Stimulated activated CD8-positive, alpha-beta memory T cell treated with anti-CD3 and anti-CD28 coated beads, Interleukin-4, amount 100 ng/mL, for 1 hour (primary cell): ENCODE measurements at places on chromosomes 3 and 15.

DNA sequence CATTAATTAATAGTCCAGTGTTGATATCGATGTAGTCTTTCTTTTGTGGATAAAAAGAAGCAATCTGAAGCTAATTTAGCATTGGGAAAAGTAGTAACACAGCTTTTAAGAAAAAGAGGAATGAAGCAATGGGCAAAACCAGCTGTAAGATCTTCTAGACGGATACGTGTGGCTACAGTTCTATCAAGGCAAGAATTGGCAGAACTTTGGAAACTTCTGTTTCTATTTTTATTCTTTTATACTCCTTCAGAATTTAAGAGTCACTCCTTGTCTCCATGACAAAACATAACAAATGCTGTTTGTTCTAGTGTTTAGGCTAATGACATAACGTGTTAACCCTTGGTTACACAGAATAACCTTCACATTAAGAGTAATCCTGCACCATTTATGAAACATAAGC is 289.2 kb downstream of the ROBO2 start:
- no peak for DNase-seq

DNA sequence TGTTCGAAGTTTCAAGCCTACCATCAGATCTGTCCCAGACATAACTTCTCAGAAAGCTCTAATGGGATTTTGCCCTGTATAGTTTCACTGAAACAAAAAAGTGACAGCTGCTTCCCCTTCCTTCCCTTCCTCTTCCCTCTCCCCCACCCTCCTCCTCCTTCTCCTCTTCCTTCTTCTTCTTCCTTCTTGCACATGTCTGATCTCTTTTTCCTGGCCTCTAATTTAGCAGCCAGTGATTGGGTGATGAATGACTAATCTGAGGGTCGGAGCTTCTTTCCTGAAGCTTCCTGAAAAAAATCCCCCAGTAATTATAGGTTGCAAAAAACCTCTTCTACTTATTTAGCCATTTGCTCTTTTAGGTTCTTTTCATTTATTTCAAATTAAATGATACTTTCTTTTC is 168.7 kb downstream of the POTEB3 start:
- DNase-seq: no peak

- no peak for DNase-seq
Observed at GRCh38 chr3:177976241-177976640, 560.0 kb upstream of the KCNMB2 start.

GRCh38 chr3:40477666-40478065 is 744 bp downstream of the ZNF619 start:
- DNase-seq: no peak

DNA sequence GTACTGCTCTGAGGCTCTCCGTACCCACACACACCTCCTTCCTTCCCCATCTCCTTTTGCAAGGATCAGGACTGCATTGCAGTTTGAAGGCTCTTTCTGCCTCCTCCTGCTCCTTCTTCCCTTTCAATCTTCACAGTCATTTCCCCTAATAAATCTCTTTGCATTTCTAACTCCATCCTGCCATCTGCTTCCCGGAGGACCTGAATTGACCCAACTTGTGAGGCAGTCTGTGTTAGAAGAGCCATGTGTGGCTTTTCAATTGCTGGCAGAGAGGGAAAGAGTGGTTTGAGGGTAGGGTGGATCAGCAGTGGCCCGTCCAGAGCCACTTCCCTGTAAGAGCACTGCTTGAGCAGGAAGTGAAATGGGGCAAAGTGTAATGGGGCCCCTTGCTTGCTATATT is 35.8 kb downstream of the ANAPC13 start:
- no peak for DNase-seq

GRCh38 chr15:40855706-40856234 is 11.9 kb downstream of the SPINT1 start:
- no peak for DNase-seq

DNA sequence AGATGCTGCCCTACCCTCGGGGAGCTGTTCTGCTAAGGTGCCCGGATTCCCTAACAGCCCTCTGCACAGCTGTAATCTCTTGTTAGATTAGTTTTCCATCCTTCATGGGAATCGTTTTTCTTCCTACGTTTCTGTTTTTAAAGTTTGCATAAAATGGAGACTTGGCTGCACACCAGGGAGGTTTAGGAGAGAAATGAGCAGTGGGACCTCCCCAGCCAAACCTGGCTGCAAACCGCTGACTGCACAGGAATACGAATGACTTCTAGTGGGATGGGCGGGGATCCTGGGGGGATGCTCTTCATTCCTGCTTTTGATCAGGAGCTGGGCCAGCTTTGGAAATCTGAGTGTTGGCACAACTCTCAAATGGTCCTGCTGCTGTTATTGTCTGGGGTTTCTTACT is 77.5 kb downstream of the THSD4 start:
- no peak for DNase-seq

- no peak for DNase-seq
Observed at GRCh38 chr15:99916668-99917223, 183.5 kb upstream of the LYSMD4 start.

- no peak for DNase-seq
Observed at GRCh38 chr15:39828374-39828931, 45.8 kb upstream of the FSIP1 start.

DNA sequence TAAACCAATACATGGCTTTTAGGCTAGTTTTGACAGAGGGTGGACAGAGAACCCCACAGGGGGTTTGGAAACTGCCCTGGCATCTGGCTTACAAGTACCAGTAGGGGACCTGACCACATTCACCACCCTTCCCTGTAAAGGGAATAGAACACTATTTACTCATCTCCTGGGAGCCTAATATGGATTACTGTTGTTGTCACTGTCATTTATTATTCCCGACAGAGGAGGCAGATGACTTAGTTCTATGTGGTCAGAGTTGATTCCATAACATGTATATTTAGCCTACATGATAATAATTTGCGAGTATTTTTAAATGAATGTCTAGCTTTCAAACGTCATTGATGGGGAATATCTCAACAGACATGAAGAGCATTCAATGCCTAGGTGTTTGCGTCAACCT is 15.9 kb downstream of the ZBTB38 start:
- DNase-seq: no peak

GRCh38 chr3:70433091-70433490 is 120.7 kb upstream of the MDFIC2 start:
- no peak for DNase-seq

GRCh38 chr3:160023476-160023875 is 34.8 kb downstream of the IL12A start:
- DNase-seq: no peak

GRCh38 chr15:70541511-70541910 is 221.8 kb downstream of the UACA start:
- DNase-seq: no peak

GRCh38 chr3:178966299-178967176 is 105.1 kb downstream of the ZMAT3 start:
- DNase-seq: no peak

- DNase-seq: no peak
Observed at GRCh38 chr3:15443826-15444524, 16.6 kb downstream of the EAF1 start.

- DNase-seq: no peak
Observed at GRCh38 chr15:99956820-99957641, 223.8 kb upstream of the LYSMD4 start.

DNA sequence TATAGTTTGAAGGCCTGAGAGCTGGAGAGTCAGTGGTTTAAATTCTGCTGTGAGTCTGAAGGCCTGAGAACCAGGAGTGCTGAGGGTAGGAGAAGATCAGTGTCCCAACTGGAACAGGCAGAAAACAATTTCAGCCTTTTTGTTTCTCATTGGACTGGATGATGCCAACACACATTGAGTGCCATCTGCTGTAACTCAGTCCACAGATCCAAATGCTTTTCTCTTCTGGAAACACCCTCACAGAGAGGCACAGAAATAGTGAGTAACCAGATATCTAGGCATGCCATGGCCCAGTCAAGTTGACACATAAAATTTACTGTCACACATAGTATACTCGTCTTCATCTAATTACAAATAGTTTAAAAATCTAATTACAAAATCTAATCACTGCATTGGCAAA is 100.8 kb downstream of the NEO1 start:
- DNase-seq: no peak

DNA sequence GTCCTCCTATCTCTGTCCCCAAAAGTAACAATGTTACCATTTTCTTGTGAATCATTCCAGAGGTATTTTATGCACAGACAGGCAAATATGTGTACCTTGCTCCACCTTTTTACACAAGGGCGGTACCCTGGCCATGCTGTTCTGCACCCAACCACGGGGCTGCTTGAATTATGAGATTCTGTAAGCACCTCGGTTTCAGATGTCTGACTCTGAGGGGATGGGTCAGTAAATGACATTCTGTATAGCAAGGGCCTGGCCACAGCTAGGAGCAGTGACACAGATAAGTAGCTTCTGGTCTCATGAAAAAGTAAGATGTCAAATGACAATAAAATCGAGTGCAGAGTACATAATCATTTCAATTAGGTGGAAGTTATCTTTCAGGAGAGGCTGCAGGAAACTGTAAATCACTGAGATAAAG is 30.4 kb upstream of the FLNB start:
- no peak for DNase-seq

DNA sequence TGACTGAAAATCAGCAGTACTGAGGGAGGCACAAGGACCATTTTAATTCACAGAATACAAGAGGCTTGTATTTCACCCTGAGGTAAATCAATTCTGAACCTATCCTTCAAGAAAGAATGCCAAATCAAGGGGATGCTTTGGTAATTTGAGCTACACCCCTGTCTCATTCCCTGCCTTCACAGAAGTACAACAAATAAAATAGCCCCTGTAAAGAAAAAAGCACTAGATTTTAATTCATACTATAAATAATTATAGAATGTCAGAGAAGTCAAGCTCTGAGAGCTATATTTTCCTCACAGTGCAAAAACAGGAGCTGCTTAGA is 249.0 kb downstream of the ISL2 start:
- no peak for DNase-seq

- no peak for DNase-seq
Observed at GRCh38 chr3:22960105-22960984, 242.8 kb upstream of the UBE2E2 start.
